ENCODE measurements at places on chromosomes 12 and 14.

- DNase-seq: no peak
These were observed 443.0 kb downstream of the NPAS3 start for GRCh38 chr14:33381717-33382116.

- no peak for DNase-seq
These were observed 1085.4 kb downstream of the SLC6A15 start for GRCh38 chr12:83827193-83827592.

DNA sequence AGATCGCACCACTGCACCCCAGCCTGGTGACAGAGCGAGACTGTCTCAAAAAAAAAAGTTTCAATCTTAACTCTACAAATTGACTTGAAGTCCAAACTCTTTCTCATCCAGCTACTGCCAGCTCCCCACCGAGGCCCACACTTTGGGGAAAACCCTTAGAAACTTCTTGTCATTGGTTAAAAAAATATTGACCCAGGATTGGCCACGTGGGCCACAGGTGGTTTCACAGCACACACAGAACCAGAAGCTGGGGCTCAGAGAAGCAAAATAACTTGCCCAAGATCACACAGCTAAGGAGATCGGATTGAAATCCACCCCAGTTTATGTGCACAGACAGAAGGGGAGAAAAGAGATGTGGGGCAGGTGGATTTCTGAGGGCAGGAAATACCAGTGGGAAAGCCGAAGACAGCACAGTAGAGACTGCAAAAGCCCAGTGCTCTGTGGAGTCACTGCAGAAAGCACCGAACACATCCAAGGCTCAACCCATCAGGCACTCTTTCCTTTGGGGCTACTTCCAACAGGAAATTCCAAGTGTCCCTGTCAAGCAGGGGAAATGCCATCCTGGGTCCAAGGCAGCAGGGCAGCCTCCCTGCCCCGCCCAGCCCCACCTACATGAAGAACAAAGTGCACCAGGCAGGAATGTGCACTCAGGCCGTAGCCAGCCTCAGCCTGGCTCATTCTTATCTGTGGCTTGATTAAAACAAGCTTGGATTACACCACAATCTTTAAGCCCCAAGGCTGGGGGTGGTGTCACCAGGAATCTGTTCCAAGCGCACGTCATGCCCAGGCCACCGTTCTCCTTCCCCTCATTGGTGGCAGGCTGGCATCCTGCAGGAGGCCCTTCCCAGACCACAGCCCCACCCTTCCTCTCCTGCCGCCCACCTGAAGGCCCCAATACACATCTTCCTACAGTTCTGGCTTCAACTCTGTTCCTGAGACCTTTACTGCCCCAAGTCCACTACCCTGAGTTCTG is 72.5 kb downstream of the ITPK1 start:
- DNase-seq: no peak

DNA sequence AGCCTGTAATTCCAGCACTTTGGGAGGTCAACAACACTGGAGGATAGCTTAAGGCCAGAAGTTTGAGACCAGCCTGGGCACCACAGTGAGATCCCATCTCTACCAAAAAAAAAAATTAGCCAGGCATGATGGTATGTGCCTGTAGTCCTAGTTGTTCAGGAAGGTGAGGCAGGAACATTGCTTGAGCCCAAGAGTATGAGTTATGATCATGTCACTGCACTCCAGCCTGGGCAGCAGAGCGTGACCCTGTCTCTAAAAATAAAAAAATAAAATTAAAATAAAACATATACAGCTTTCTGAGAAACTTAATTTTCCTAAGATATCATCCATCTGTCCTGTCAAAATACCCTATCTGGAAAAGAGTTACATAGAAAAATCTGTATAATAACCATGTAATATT is 38.9 kb downstream of the EML5 start:
- no peak for DNase-seq

GRCh38 chr12:47021298-47021697 is 58.1 kb upstream of the PCED1B start:
- no peak for DNase-seq

- no peak for DNase-seq
These were observed 524.8 kb upstream of the ATP2B1 start for GRCh38 chr12:90233168-90234100.

- DNase-seq: no peak
These were observed 32.4 kb downstream of the DENND5B start for GRCh38 chr12:31558521-31558920.

DNA sequence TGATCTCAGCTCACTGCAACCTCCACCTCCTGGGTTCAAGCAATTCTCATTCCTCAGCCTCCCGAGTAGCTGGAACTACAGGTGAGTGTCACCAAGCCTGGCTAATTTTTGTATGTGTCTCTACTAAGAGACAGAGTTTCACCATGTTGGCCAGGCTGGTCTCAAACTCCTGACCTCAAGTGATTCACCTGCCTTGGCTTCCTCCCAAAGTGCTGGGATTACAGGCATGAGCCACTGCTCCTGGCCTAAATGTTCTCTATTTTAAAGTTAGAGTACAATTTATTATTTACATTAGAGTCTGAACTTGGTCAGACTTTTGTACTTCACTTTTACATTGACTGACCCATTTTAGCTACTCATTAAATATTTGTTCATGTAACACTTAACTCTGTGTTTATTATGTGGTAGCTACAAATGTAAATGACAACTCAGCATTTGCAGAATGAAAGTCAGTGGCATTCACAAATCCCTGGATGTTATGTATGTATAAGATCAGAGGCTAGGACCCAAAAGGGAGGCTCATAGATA is 409.6 kb downstream of the APAF1 start:
- DNase-seq: no peak

Data from stimulated activated CD8-positive, alpha-beta memory T cell treated with anti-CD3 and anti-CD28 coated beads, Interleukin-4, amount 100 ng/mL, for 1 hour (primary cell).